Stimulated activated CD4-positive, alpha-beta T cell treated with anti-CD3 and anti-CD28 coated beads, Interleukin-1b, Interleukin-23, amount 100 ng/mL, for 4 hours (primary cell): ENCODE measurements at places on chromosomes 12 and 14.

- DNase-seq = no peak
These were observed 3.8 kb upstream of the SDSL start for GRCh38 chr12:113418213-113418879.

- DNase-seq = peak; percentile 41
These were observed 210.9 kb downstream of the MED13L start for GRCh38 chr12:116066381-116067230.

DNA sequence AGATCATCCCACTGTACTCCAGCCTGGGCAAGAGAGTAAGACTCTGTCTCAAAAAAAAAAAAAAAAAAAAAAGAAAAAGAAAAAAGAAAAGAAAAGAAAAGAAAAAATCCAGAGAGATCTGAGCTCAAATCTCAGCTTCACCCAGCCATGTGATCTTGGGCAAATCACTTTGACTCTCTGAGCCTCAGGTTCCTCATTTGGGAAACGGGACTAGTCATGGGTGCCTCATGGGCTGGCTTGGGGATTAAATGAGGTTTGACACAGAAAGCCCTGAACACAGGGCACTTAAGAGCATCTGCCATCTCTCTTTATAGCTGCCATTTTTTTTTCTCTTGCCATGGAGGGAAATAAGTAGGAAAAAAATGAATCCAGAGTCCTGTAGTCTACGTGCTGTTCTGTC is 86.2 kb upstream of the MYL2 start:
- DNase-seq = no peak

- no peak for DNase-seq
These were observed 37.0 kb downstream of the EVL start for GRCh38 chr14:100102156-100102785.

GRCh38 chr14:101064718-101065117 is 161.2 kb upstream of the RTL1 start:
- no peak for DNase-seq
